ENCODE measurements at places on chromosomes 5 and 9.

- DNase-seq: no peak
Measured at GRCh38 chr9:100229136-100229535, 123.6 kb downstream of the TEX10 start.

DNA sequence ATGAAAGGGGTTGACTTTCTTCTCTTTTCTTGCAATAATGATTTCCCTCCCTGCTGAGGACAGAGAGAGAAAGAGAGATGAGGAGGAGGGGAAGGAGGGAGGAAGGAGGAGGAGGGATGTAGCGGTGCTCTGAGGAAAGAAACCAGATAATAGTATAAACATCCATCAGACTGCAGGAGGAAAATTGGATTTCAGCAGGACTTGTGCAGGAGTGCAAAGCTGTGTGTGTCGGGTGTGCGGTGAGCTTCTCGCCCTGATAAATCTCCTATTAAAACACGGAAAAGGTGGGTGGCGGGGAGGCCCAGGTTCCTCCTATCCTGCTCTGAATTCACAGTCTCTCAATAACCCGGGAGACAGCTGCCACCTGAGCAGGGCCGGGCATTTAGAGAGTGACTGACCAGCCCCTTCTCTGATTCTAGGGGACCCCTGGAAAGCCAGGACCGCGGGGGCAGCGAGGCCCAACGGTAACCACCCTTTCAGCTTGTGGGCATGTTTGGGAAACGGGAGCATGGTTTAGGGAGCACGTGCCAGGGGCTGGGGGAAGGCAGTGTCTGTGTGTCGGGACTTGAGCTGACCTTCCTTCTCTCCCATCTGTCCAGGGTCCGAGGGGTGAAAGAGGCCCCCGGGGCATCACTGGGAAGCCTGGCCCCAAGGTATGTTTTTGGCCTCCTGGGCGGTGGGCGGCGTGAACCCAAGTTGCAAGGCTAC lies 85.8 kb upstream of the FCN2 start:
- DNase-seq: no peak

DNA sequence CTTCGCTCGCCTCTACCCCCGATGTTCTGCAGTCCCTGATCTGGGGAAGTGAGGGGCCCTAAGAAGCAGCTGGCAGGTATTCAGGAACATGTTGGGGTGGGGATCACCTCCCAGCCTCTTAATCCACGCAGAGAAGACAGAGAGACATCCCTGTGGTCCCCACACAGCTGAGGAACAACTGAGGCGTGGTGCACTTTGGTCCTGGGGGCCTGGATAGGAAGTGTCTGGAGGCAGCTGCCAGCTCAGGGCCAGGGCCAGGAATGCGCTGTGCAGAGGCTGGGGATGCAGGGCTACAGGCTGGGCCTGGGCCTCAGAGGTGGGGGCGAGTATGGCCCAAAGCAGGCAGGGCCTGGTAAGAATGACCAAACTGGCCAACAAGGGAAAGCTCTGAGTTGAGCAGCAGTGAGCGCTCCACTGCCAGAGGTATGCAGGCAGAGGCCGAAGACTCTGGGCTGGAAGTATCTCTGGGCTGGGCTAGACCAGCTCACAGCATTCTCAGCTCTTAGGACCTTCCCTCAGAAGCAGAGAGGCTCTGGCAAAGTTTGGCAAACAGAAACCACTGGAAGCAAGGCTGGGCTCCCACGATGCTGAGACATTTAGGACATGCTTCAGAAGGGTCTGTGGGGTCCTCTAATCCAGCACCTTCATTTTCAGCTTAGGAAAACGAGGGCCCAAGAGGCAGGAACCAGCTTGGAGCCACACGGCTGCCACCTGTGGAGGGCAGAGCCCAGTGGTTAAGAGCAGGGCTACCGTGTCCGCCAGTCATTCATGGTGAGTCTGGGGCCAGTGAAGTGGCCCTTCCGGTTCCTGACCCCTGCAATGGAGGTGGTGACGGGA lies 174.4 kb downstream of the GAPVD1 start:
- no peak for DNase-seq

- DNase-seq: no peak
Measured at GRCh38 chr9:90180381-90180780, 462.2 kb downstream of the DIRAS2 start.

All from heart right ventricle (tissue), 16 donors.